ENCODE measurements at places on chromosomes 7 and 10.

- no peak for DNase-seq
- no peak overlapping the region for H3K27ac ChIP-seq
- H3K4me1 ChIP-seq, result no peaks in the 10 kb centered on the region
- H3K36me3 ChIP-seq, result no peaks in the 10 kb centered on the region
- H3K27me3 ChIP-seq, result no peaks in the 10 kb centered on the region
- no peak overlapping the region for H3K4me3 ChIP-seq
These were observed 66.3 kb upstream of the ETV1 start for GRCh38 chr7:14055813-14056212.

GRCh38 chr10:78912361-78913218, 156.2 kb upstream of the ZMIZ1 start:
- H3K4me1 ChIP-seq, result peaks cover 24% of the 10 kb centered on the region
- H3K4me3 ChIP-seq, result no peak overlapping the region
- H3K27ac ChIP-seq, result no peak overlapping the region
- no peaks in the 10 kb centered on the region for H3K27me3 ChIP-seq
- no peaks in the 10 kb centered on the region for H3K36me3 ChIP-seq

DNA sequence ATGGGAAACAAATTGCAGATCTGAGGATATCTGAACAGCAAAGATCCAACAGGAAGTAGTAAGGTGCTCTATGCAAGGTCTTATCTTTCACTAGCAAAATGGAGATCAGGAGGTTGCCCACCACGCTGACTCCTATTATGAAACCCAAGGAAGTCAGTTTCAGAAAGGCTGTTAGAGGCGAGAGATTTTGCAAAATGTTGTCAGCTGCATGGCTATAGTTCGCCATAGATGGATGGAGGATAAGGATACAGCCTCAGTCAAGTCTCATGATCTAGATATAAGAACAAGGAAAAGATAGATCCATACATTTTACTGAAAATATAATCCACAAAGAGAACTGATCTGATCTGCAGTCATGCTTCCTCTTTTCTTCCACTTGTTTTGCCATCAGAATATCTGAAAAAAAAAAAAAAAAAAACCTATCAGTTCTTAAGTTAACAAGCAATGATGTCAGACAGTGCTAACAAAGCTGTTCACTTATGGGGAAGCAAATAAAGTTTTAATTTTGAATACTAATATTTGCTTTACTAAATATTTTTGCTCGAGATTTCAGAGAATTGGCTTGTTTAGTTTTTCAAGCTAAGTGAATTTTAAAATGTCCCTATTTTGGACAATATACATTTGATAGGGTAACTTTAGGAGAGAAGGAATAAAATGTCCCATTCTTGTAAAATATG, 2.0 kb downstream of the GPR85 start:
- no peaks in the 10 kb centered on the region for H3K4me1 ChIP-seq
- H3K27ac ChIP-seq, result no peak overlapping the region
- no peaks in the 10 kb centered on the region for H3K36me3 ChIP-seq
- H3K27me3 ChIP-seq, result no peaks in the 10 kb centered on the region

DNA sequence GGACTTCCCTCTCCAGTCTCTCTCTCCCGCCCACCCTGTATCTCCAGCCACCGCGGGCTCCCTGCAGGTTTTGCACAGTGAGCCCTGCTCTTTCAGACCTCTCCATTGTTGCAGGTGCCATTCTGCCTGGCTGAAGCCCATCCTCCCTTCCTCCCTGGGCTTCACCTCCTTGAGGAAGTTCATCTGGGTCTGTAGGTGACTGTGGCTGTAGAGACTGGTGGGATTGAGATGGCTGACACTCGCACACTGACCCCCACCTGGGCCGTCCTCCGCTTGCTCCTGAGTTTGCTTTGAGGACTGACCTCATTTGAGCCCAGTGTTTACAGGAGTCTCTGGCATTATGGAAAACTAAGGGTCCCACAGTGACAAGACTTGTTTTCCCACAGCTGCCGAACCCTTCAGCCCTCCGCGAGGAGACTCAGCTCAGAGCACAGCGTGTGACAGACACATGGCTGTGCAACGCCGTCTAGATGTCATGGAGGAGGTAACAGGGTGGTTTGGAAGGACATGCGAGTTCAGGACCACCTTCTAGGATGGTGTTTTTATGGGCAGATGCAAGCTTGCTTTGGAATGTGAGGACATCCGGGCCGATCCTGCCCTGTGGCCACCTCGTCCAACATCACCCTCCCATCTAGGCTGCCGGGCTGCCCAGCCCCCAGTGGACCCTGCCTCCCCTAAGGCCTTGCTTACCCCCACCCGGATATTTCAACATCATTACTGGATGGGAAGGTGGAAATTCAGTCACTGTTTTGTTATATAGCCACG, 9.3 kb downstream of the PLAC9 start:
- peaks cover 16% of the 10 kb centered on the region for H3K4me1 ChIP-seq
- no peaks in the 10 kb centered on the region for H3K27me3 ChIP-seq
- no peak overlapping the region for H3K4me3 ChIP-seq
- no peak overlapping the region for H3K27ac ChIP-seq
- no peaks in the 10 kb centered on the region for H3K36me3 ChIP-seq

- H3K27me3 ChIP-seq, result no peaks in the 10 kb centered on the region
- H3K27ac ChIP-seq, result no peak overlapping the region
- no peak overlapping the region for H3K4me3 ChIP-seq
- H3K36me3 ChIP-seq, result no peaks in the 10 kb centered on the region
These were observed 79.0 kb upstream of the LSM8 start for GRCh38 chr7:118104812-118105441.

- H3K27me3 ChIP-seq, result no peaks in the 10 kb centered on the region
- no peak for DNase-seq
- no peaks in the 10 kb centered on the region for H3K36me3 ChIP-seq
- H3K4me1 ChIP-seq, result peaks cover 7% of the 10 kb centered on the region
These were observed 39.8 kb downstream of the GNA12 start for GRCh38 chr7:2804227-2804763.

GRCh38 chr10:117534321-117535297, 7.9 kb upstream of the EMX2 start:
- H3K27me3 ChIP-seq, result peaks cover 42% of the 10 kb centered on the region
- no peak for DNase-seq
- no peaks in the 10 kb centered on the region for H3K36me3 ChIP-seq
- H3K4me1 ChIP-seq, result peaks cover 29% of the 10 kb centered on the region

DNA sequence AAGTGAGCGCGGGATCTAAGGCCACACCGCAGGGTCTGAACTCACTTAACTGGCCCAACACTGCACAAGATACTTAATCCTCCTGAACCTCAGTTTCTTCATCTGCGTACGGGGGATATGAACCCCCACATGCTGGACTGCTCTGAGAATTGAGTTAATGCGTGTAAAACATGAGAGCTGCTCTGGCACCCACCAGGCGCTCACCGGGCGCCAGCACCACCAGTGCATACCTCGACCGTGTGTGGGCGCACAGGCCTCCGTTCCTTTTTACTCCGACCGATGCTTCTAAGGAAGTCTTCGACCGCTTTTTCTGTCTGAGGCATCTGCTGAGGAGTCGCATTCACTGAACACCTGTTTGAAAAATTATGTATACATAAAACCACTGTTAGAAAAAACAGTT, 27.2 kb downstream of the PITRM1 start:
- peaks cover 70% of the 10 kb centered on the region for H3K36me3 ChIP-seq
- no peaks in the 10 kb centered on the region for H3K4me1 ChIP-seq
- no peak for DNase-seq
- no peaks in the 10 kb centered on the region for H3K27me3 ChIP-seq
- H3K27ac ChIP-seq, result no peak overlapping the region

GRCh38 chr7:92466682-92467081, 11.1 kb downstream of the ERVW-1 start:
- no peak overlapping the region for H3K27ac ChIP-seq
- H3K4me1 ChIP-seq, result peaks cover under 1% of the 10 kb centered on the region

DNA sequence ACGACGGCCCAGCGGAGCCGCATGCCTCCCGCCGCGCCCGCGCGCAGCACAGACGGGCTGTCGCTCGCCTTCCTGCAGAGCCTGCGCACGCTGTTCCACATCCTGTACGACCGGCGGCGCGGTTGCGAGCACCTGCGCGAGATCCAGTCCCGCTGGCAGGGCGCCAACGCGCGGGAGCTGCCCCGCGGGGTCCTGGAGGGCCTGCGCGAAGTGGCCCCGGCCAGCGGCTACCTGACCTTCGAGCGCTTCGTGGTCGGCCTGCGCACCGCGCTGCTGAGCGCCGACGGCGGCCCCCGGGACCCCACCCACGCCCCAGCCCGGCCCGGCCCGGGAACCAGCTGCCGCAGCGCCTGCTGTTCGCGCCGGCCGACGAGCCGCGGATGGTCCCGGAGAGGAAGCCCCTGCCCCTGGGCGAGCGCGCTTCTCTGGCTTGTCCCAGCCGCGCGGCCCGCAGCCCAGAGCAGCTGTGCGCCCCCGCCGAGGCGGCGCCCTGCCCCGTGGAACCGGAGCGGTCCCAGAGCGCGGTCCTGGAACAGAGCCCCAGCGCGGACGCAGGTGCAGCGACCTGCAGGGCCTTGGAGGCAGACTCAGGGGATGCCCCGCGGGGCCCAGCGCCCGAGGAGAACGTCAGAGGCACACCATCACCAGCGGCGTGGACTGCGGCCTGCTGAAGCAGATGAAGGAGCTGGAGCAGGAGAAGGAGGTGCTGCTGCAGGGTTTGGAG, 25.3 kb upstream of the ZNF716 start:
- no peak overlapping the region for H3K4me3 ChIP-seq
- H3K27ac ChIP-seq, result no peak overlapping the region
- H3K36me3 ChIP-seq, result no peaks in the 10 kb centered on the region
- no peaks in the 10 kb centered on the region for H3K27me3 ChIP-seq
- no peaks in the 10 kb centered on the region for H3K4me1 ChIP-seq

DNA sequence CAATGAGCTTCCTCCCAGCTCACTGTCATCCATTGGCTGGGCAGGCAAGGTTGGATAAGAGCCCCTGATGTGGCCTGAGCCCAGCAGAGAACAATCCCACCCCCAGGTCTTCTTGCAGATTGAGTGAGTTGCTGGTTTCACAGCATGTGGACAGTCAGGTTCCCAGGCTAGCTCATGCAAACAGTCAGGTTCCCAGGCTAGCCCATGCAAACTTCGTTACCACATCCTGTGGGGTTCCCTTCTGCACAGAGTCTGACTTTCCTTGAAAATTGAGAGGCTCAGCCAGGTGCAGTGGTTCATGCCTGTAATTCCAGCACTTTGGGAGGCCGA, 67.1 kb downstream of the TMEM130 start:
- H3K4me1 ChIP-seq, result no peaks in the 10 kb centered on the region
- H3K27ac ChIP-seq, result no peak overlapping the region
- no peaks in the 10 kb centered on the region for H3K36me3 ChIP-seq
- no peaks in the 10 kb centered on the region for H3K27me3 ChIP-seq
- no peak for DNase-seq

GRCh38 chr7:134941952-134942351, 44.4 kb upstream of the AGBL3 start:
- peak overlapping the region; percentile 8 for H3K27ac ChIP-seq
- H3K4me3 ChIP-seq, result no peak overlapping the region
- no peaks in the 10 kb centered on the region for H3K36me3 ChIP-seq
- DNase-seq, result peak; percentile 23
- H3K4me1 ChIP-seq, result peaks cover 38% of the 10 kb centered on the region

DNA sequence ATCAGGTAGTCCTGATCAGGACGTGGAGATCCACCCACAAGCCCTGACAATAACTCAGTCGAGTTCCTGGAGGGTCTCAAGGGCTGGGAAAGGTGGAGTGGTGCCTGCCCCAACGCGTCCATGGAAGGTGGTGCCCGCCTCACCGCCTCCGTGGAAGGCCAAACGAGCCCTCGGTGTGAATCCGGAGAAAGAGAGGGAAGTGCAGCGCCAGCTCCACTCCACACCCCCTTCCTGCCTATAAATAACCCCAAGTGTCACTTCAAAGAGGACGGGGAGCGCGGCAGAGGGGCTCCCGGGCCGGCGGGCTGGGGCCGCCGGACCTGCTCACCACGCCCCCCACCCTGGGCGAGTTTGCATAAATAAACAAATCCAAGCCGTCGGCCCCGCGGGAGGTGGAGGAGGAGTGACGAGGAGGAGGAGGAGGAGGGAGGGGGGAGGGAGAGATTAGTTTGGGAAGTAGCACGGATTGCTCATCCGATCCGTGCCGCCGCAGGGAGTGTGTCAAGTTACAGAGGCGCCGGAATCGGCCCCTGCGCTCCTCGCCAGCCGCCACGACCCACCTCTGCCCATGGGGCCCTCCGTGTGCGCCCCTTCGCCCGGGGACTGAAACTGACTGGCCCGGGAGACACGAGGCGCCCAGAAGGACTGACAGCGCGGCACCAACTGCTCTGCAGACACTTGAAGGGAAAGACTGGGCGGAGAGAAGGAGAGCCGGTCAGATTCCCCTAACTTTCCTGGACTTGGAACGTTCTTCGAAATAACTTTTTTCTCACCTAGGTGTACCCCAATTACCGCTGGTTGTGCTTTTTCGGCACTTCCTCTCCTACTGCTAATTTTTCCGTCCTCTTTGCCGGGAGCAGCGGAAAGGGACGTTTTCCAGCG, at the start of gene COL13A1:
COL13A1 (plus strand) TSS at position 473 of the 882 bp plus-strand sequence. CDS start 518 bp downstream, outside the sequence.
- peak; percentile 51 for DNase-seq
- no peak within 1 kb of the TSS for H3K4me3 ChIP-seq
- H3K27me3 ChIP-seq, result no peaks in the 10 kb centered on the region
- peaks cover 17% of the 10 kb centered on the region for H3K4me1 ChIP-seq

- H3K27me3 ChIP-seq, result no peaks in the 10 kb centered on the region
- no peaks in the 10 kb centered on the region for H3K4me1 ChIP-seq
- no peak for DNase-seq
- no peak overlapping the region for H3K4me3 ChIP-seq
These were observed 23.2 kb downstream of the NKX2-3 start for GRCh38 chr10:99555825-99556523.

GRCh38 chr7:25739143-25739542, 412.9 kb upstream of the NFE2L3 start:
- no peak for DNase-seq
- no peaks in the 10 kb centered on the region for H3K4me1 ChIP-seq
- no peak overlapping the region for H3K27ac ChIP-seq
- H3K27me3 ChIP-seq, result no peaks in the 10 kb centered on the region
- H3K4me3 ChIP-seq, result no peak overlapping the region
- H3K36me3 ChIP-seq, result no peaks in the 10 kb centered on the region

DNA sequence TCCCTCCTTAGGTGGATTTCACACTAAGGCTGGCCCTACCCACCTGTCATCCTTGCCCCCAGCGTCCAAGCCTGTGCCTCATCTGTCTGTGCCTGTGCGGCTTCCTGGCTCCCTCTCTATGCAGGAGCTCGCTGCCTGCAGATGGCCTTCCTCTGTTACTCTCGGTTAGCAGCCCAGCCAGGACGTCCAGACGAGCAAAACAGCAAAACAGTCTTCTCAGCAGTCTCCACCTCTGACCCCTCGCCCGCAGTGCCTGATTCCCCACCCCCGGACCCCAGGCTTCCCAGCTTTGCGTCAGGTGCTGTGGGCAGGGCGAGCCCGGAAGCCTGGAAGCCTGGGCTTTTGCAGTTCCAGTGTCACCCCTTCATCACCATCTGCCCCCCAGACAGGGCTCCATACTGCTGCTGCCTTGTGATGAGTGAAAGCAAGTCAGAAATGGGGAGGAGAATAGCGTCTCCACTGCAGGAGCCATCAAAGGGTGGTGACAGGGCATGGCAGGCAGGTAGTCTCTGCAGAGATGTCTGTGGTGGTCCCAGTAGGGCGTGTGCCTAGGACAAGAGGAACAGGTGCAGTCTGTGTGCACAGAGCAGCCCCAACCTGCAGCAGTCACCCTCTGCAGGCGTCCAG, 88.5 kb downstream of the ADCY1 start:
- H3K36me3 ChIP-seq, result no peaks in the 10 kb centered on the region
- H3K4me3 ChIP-seq, result no peak overlapping the region
- no peaks in the 10 kb centered on the region for H3K27me3 ChIP-seq
- H3K27ac ChIP-seq, result no peak overlapping the region
